Hepatocyte (in vitro differentiated cells): ENCODE measurements at places on chromosomes 4 and X. TPM values are rescaled to one million over a fixed set of nuclear protein-coding genes. Genes with fewer than 3 reads are reported as not detected.

MAGEA6 gene
- not detected in 2 replicates for total RNA-seq

ATP2B3 gene
- 0.12 TPM in 1 of 2 replicates, not detected in the other for total RNA-seq

MFAP3L gene
- total RNA-seq, result 10.7 and 11.4 TPM in 2 replicates

LIMCH1 gene
- 13.3 and 16.3 TPM in 2 replicates for total RNA-seq
